Right ventricle myocardium superior (tissue), 1 donor: ENCODE measurements at places on chromosomes 2 and 18.

- no peak for DNase-seq
Observed at GRCh38 chr2:101883860-101884259, 107.9 kb upstream of the IL1R2 start.

GRCh38 chr18:32048507-32049091 lies 30.0 kb downstream of the RNF125 start:
- peak; percentile 66 for DNase-seq

DNA sequence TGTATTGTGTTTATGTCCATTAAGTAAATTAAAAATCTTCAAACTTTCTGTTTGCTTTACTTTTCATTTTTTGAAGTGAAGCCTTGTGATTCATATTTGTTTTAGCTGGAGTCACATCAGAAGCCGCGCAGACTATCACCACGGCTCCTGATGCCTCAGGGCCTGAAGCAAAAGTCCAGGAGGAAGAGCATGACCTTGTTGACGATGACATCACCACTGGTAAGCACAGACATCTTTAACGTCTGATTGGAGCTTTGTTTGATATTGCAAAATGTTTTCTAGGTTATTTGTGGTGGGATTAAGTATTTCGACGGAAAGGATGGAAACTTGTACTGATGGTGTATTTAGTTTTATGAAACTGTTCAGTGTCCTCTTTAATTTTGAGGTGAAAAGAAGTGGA lies 164.8 kb downstream of the WDR7 start:
- DNase-seq = no peak

GRCh38 chr2:230932556-230933511 lies 7.8 kb upstream of the GPR55 start:
- DNase-seq = peak; percentile 86

GRCh38 chr18:71902482-71902881 lies 641.7 kb downstream of the CBLN2 start:
- no peak for DNase-seq
